ENCODE measurements at places on chromosomes 16 and 17.

DNA sequence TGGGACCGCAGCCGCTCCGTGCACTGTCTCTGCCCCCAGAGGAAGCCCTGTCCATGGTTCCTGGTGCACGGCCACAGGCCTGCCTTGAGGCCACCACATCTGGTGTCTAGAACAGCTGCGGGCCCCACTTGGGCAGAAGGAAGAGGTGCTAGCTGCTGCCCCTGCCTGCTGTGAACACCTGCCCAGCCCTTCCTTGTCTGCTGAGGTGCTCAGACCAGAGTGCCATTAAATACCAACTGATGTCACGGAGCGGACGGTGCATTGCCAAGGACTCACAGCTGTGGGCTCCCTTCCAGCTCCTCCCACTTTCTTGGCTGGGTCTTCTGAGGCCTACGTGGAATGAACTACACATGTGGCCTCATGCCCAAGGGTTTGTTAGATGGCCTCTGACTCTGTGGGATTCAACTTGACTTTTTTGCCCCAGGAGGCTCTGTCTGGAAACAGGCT lies 146.1 kb downstream of the RAB11FIP4 start:
- no peak for DNase-seq

DNA sequence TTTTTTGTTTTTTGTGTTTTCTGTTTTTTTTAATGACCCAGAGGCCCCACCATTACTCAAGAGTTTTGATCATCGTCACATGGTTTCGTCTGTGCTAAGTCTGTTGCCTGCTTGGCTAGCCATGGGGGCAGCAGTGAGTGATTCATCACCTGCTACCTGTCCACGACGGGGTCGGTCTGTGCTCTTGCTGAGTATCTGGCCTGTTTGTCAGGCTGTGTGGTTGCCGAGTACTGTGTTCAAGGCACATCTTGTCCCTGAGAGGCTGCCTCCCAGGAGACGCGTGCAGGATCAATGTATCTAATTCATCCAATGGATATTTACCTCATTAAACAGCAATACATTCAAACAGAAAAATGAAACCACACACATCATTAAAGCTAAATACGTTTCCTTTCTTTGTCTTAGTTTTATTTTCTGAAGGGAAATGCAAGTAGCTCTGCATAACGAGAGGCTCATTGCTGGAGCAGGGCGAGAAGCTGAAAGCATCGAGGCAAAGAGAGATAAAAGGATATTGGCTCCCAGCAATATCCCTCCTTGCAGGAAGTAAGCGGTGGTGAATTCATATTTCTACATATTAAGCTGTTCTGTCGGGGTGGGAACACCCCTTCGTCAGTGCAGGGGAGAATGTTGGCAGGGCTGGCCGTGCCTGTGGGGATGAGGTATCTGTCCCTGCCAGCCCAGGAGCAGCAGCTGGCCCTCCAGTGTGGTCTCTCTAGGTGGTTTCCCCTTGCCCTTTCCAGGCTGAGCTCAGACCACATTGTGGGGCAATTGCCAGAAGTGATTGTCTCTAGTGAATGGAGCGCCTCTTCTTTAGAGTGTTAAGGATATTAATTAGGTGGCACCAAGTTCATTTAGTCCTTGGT lies 166.2 kb upstream of the ASIC2 start:
- peak; percentile 38 for DNase-seq

DNA sequence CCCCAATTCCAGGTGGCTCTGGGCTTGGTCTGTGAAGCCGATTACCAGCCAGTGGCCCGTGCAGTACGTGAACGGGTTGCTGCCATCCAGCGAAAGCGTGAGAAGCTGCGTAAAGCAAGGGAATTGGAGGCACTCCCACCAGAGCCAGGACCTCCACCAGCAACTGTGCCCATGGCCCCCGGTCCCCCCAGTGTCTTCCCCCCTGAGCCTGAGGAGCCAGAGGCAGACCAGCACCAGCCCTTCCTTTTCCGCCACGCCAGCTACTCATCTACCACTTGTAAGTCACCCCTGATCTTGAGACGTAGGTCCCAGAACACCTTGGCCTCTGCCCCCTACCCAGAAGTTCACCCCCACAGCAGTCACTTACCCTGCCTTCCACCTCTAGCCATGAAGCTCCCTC lies 6.9 kb downstream of the WNK4 start:
- no peak for DNase-seq

- no peak for DNase-seq
These were observed 3.1 kb downstream of the WNT9B start for GRCh38 chr17:46854515-46854914.

GRCh38 chr16:89346869-89347268 lies 129.4 kb downstream of the ZNF778 start:
- peak; percentile 70 for DNase-seq

- DNase-seq: no peak
These were observed 55.5 kb upstream of the GPRC5B start for GRCh38 chr16:19940195-19940594.

GRCh38 chr17:34051046-34051445 lies 204.0 kb upstream of the CCL2 start:
- DNase-seq: no peak

DNA sequence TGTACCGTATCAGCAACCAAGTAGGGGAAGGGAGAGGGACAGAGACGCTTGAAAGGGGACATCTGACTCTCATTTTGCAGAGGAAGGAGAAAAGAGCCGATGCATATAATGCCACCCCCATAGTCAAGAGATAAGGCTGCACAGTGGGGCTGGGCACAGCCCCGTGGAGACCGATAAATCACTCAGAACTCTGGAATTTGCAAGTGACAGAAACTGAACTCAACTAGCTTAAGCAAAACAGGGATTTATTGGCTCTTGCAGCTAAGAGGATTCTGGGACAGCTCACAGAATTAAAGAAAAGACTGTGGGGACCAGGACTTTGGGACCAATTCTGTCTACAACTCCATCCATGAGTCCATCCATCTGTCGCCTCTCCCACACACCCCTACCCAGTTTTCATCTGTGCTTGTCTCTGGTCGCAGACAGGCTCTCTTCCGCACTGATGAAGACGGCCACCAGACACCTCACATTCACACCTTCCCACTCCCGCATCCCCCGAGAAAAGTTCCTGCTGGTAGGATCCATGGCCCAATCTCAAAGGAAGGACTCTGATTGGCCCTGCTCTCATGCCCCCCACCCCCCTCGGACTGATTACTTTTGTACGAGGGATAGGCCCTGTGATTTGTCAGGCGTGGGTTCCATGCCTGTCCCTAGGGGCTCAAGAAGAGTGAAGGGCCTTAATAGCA lies 105.9 kb upstream of the RPL38 start:
- no peak for DNase-seq

DNA sequence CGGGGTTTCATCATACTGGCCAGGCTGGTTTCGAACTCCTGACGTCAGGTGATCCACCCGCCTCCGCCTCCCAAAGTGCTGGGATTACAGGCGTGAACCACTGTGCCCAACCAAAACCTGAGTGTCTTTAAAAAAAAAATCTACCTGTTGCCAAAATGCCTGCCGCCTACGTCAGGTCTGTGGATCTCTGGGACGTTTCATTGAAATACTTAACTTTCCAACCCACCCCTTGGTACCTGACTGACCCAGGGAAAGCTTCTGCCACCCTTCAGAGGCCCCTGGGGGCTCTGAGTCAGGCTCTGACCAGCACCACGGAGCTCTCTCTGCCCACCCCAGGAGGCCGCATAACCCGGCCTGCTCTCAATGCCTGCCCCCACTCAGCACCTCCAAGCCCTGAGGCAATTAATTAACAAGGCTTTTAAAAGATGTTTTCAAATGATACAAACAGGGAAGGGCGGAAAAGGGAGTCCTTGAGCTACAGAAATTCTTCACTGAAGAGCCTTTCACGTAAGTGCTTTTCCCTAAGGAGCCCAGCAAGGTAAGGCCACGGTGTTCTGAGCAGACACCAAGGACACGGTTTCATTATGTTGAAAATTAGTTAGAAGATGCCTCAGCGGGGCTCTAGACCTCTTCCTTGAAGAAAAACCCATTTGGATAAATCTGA lies 29.3 kb upstream of the GSG1L start:
- DNase-seq: peak; percentile 80

- no peak for DNase-seq
These were observed 3.3 kb upstream of the FASN start for GRCh38 chr17:82101301-82101715.

DNA sequence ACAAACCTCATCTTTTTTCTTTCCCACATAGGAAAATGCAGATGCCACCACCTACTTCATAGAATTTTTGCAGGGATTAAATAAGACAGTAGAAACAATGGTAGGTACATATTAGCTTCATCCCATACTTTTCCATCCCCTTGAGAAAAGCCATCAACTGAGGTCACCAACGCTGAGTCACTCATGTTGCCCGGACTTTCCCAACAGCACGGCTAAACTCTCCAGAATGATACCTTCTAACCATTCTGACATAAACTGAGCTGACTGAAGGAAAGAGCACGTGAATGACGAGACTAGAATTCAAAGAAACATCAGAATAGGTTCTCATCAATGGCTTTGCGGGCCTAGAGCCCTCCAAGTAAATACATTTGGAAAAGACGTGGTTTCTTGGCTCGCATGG lies 146.0 kb upstream of the RCVRN start:
- no peak for DNase-seq

DNA sequence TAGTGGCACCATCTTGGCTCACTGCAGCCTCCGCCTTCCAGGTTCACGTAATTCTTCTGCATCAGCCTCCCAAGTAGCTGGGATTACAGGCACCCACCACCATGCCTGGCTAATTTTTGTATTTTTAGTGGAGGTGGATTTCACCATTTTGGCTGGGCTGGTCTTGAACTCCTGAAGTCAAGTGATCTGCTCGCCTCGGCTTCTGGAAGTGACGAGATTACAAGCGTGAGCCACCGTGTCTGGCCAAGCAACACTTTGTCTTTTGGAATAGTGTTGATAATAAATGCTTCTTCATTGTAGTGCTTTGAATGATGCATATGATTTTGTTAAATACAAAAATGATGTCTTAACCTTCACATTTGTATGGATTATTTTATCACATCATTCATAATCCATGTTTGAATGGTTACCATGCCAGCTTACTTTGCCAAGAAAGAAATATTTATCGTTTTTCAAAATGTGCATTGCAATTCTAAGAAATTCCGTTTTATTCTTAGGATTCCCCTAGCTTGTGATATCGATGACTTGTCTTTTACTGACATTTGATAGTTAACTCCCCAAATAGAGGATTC lies 29.1 kb downstream of the USP10 start:
- DNase-seq: no peak

DNA sequence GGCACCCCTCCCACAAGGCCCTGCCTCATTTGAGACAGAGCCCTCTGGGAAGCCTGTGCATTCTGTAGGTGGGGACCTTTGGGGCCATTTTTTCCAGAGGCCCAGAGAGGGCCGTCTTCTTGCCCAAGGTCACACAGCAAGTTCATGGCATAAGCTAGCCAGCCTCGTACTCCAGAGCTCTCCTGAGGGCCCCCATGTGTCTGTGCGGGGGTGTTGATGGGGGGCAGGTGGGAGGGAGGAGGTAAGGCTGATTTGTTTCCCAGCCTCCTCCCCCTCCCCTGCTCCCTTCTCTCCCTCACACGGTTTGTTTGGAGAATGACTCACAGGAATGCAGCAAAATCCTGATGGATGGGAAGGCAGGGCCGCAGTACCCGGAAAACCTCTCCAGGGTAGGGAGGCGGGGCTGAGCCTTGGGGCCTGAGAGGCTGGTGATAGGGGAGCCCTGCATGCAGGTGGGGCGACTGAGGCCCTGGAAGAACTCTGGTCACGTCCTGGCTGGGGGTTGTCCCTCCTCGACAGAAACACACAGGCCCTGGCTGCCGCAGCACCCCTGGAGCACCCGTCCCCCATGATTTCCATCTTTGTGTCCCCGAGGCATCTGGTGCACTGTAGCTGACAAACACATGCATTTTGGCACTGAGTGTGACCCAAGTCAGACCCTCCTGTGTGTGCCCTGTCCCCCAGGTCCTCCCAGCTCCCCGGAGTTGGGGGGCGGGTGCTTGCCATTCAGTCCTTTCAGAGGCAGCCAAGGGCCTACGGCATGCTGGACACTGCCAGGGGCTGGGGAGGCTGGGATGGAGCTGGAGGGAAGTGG lies 29.7 kb downstream of the RAI1 start:
- peak; percentile 93 for DNase-seq

- DNase-seq: no peak
These were observed 263.5 kb upstream of the AXIN2 start for GRCh38 chr17:65824901-65825300.

GRCh38 chr17:50613007-50613992 lies 21.4 kb upstream of the ABCC3 start:
- DNase-seq: peak; percentile 88

DNA sequence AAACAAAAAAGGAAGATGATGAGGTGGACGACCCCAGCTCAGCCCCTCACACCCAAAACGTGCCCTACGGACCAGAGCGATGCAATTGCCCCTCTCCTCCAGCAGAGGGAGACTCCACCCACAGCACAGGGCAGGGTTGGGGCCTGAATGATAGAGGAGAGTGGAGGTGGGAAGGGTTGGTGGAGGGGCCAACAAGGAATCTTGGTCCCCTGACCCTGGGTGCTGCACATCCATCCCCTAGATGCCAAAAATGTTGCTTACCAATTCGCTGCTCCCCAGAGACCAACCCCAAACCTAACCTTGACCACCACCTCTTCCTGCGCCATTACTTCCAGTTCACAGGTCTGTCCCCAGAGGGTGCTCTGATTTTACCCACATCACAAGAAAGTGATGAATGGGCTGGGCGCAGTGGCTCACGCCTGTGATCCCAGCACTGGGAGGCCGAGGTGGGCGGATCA lies 12.9 kb downstream of the P2RX5 start:
- peak; percentile 96 for DNase-seq

DNA sequence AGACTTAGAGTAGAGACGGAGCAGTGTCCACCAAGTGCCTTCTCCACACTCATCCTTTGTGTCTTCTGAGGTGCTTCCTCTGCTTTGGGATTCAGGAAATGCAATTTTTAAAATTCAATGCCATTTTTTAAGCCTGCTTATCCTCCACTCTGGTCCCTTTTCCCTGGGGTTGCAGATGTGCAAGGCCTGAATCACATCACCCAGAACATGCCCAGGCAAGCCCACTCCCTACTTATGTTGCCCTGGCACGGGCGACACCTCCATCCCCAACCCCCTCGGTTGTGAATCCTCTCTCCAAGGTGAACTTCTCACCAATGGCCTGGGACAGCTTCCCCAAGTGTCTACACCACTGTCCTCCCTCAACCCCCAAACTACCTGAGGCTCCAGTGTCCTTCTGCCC lies 116.2 kb downstream of the C17orf67 start:
- DNase-seq: no peak

DNA sequence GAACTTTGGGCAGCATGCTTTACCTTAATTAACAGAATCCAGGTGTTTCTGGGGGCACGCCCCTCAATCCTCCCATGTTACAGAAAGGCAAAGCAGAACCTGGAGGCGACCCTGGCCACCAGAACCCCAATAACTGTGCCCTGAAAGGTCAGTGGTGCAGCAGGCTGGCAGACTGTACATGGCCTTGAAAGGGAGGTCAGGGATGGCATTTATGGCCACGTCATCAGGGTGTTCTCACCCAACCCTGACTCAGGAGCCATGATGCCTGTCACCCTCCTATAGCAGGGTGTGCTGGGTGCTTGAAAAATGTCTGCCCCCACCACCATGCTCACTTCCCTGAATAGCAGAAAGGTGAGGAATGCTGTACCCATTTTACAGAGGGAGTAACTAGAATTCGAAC lies 177.7 kb downstream of the TMEM132E start:
- no peak for DNase-seq

Measured in H7 (cell line).